ENCODE measurements at places on chromosomes 7 and 10.

DNA sequence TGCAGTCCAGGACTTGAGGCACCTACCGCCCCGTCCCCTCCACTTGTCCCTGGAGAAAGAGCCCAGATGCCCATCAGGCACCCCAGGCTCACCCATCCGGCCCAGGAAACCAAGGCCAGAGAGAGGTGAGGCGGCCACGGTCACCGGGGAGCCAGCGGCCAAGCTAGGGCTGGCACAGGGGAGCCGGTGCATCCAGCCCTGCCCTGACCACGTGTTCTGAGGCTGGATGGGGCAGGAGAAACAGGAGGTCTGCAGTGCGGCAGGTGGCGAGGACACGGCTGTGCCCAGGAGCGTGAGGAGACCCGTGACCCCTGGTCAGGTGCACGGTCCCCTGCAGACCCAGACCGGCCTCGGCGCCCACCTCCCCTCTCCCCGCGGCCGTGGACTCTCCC, 27.6 kb downstream of the UNCX start:
- DNase-seq = no peak

GRCh38 chr7:98722402-98722801, 105.3 kb downstream of the NPTX2 start:
- no peak for DNase-seq

- DNase-seq = peak; percentile 52
Measured at GRCh38 chr7:64098-64915, 128.1 kb upstream of the FAM20C start.

DNA sequence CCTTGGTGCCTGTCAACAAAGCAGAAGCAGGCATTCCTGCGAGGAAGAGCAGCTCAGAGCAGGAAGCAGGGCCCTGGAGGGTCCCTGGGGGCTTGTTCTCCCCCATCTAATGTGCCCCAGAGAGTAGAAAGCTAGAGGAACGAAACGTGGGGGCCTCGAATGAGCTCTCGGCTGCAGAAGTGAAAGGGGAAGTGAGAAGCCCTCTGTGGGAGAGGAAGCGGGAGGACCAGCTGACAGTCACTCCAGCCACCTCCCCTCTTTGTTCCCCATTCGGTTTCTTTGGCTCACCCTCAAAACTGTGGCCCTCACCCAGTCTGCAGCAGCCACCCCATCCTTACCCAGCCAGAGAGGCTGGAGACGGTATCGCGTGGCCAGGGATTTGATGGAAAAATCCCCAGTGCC, 25.0 kb downstream of the C10orf105 start:
- DNase-seq = peak; percentile 68

DNA sequence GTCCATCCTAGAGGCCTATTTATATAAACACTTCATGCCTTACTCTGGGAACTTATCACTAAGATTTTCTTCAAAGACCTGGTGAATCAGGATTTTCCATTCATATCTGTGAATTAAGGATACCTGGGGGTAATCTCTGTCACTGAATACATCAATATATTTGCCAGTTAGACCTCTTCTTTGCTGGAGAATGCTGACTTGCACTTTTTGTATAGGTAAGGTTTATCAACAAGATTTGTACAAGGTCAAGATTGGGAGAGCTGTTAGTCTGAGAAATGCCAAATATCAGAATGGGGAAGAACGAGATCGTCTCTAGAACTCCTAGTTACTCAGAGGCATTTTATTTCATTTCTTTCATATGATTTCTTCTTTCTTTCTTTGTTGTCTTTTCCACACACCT, 1060.0 kb downstream of the NRG3 start:
- DNase-seq = no peak

- DNase-seq = peak; percentile 31
Measured at GRCh38 chr7:139915268-139915863, 86.3 kb downstream of the TBXAS1 start.

GRCh38 chr7:128420773-128421172, 11.0 kb upstream of the IMPDH1 start:
- no peak for DNase-seq

- DNase-seq = no peak
Measured at GRCh38 chr7:30214651-30215137, 69.7 kb upstream of the ZNRF2 start.

DNA sequence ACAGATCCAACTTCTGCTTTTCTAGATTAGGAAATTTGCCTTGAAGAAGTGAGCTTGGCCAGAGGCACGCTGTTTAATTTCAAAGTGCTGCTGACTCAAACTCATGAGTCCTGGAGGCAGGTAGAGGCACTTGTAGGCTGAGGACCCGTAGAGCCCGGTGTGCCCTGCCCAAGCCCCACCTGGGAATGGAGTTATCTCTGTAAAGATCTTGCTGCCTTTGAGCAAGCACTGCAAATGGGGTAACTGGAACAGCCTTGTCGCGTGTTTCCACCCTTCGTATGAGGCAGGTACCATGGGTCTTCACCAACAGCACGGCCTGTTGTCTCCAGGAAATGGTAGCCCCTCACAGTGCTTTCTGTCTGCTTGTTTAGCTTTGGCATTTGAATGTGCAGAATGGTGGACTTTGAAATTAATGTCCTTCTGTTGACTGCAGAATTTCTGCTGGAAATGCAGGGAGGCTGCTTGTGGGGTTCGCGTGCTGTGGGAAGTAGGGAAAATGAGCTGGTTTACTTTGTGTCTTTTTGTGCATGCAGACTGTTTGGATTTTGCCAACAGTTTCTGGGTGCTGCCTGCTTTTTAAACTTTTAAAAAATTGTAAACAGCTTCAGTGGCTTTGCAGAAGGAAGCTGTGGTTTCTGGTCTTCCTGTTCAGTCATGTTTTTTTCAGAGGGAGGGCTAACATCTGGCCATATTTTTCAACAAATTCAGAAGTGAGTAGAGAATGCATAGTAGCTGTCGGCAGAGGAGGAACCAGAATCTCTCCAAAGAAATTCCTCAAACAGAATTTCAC, 27.2 kb downstream of the CCM2 start:
- no peak for DNase-seq

DNA sequence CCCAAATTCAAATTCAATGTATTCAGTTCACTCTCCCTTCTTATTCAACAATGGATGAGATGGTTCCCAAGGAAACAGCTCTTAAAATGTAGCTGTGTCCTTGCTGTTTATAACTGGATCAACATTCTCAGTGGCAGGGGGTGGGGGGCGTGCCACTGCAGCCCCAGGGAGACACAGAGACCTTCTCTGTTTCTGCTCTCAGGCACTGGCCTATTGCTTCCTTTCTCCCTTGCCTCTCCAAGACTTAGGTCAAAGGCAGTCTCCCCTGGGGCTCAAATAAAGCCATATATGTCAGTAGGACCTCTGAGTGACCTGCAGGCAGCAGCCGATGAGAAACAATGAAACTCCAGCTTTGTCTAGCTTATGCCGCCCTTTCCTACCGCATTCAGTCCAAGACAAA, 20.7 kb downstream of the VSTM4 start:
- DNase-seq = no peak

- DNase-seq = no peak
Measured at GRCh38 chr7:117652943-117653680, 173.3 kb downstream of the CFTR start.

- no peak for DNase-seq
Measured at GRCh38 chr10:36313142-36313541, 671.0 kb upstream of the FZD8 start.

GRCh38 chr7:135095450-135095849, 52.4 kb upstream of the TMEM140 start:
- no peak for DNase-seq

GRCh38 chr10:60910543-60910942, 33.4 kb downstream of the RHOBTB1 start:
- peak; percentile 68 for DNase-seq

DNA sequence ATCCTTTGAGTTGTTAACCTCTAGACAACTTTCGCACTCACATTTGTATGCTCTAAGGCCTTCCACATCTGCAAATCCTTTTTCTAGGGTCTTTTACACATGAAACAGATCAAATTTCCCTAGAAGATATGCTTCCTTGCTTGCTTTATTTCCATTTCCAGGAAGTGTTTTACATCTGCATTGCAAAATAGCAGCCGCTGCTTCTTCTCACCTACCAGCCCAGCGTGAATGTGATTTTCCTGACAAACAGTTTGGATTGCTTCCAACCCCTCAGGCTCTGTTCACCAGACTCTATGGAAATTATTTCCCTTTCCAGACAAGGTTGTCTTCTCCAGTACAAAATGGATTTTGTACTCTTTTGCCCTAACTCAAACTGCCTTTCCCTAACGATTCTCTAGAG, 50.9 kb upstream of the PAPSS2 start:
- DNase-seq = no peak

DNA sequence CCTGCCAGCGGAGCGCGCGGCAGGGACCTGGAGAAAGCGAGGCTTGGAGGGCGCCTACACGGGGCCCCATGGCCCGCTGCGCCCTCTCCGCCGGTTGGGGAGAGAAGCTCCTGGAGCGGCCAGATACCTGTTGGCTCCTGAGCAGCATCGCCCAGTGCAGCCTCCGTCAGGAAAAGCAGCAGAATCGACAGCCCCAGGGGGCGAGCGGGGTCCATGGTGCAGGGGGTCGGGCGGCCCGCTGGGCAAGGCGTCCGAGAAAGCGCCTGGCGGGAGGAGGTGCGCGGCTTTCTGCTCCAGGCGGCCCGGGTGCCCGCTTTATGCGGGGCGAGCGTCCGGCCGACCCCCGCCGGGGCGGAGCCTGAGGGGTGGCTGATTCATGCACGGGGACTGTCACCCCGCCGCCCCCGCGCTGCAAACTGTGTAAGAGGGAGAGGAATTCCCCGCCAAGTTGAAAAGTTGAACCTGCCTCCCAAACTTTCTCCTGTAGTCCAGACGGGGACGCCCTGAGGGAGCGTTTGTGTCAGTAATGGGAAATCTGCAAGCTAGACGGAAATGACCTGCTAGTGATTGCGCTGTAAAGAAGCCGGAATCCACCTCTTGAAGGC, at the start of gene TFPI2:
Gene TFPI2, minus strand, starts transcription at position 290 of the 605 bp plus-strand sequence. Its CDS starts 75 bp downstream, at position 215.
- DNase-seq = no peak

DNA sequence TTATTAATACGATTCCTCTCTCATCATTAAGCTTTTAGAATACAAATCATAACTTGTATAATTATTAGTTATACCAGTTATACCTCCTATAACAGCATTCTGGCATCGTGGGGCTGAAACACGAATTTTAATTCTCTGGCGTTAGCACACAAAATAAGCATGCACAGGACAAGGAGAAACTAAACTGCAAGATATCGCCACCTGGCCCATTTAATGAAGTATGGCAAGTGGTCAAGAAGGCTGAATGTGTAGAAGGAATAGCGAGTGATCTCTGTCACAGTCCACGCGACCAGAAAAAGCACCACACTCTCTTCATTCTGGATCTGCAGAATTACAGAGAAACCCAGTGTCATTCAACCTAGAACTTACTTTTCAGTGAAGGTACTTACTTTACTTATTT, 18.1 kb downstream of the HACD1 start:
- no peak for DNase-seq

DNA sequence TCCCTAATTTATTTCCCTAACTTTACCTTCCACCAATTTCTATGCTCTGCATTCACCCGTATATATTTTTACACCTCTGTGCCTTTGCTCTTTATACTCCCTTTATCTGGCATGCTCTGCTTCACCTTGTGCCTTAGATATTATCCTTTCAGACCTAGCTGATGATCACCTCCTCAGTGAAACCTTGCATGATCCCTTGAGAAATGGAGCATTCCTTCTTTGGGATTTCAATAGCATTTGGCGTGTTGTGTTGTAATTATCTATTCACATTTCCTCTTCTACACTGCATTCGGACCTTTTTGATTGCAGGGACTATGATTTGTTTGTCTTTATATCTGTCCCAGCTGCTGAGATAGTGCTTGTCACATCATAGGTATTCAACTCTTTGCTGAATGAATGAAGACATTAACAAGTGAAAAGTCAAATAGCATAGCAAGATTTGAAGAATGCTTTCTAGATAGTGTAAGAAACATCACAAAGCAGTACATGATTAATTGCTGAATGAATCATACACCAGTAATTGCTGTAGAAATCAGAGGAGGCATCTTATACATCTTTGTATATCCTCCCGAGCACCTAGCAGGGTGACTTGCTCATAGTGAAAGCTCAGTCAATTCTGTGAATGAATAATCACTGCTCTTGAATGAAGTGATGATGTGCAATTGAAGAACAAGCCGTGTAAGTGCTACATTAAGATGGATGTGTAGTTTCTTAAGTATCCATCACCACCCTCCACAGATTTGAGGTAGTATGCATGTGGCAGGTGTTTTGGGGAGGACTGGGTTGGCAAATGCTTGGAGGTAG, 2.0 kb upstream of the TM9SF3 start:
- DNase-seq = no peak

DNA sequence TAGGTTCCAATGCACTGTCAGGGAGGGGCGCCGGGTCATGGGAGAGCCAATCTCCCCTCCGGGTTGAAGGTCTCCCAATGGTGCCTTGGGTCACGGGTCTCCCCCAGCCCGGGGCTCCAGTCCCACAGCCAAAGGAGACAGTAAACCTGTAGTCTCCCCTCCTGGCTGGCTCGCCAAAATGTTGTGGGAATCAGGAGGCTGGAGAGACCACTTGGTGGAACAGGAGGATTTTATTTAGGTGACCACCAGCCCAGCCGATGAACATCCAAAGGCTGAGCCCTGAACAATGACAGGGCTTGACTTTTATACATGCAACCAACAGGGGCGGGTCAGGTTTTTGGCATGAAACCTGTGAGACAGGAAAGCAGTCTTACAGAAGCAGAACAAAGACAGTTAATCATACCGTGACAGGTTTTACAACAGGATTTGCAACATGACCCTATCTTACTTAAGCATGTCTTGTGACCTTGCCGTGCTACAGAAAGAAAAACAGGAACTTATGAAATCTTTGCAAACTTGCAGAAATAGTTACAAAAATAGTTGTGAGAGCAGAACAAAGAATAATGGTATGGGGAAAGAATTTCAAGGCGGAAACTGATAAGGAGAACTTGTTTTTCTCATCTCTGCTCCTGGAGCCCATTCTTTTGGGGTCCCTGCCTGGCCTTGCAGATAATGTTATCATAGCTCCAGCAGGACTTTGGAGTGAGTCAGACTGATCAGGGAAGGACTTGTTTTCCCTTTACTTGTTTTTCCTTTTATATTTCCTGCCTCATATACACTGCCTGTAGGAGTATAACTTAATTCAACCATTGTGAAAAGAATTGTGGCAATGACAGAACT, 7.1 kb downstream of the ERV3-1 start:
- peak; percentile 65 for DNase-seq

- no peak for DNase-seq
Measured at GRCh38 chr7:97145068-97145467, 27.6 kb downstream of the SDHAF3 start.

GRCh38 chr7:55026086-55026790, 7.4 kb downstream of the EGFR start:
- no peak for DNase-seq

GRCh38 chr7:149791-150636, 42.4 kb upstream of the FAM20C start:
- DNase-seq = peak; percentile 83

DNA sequence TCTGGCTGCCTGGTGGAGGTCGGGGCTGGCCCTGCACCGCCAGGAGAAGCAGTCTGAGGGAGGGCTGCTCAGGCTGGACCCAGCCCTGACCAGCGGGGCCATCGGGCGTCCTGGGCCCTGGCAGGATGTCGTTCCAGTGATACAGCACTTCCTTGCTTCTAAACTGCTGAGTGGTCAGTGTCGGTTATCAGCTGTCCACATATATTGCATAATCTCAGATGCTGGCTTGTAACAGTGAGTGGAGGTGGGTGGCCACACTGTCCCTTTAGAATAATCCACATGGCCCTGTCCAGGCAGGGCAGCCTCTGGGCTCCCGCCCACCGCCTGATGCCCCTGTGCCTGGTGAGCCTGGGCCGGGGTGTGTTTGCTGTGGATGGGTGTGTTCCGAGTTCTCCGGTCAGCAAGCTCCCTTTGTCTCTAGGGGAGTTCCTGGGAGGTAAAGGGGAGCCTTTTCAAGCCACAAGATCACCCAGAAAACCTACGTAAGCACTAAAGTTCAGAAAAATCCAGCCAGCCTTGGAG, 86.1 kb downstream of the LHPP start:
- no peak for DNase-seq

GRCh38 chr10:43965033-43965917, 316.6 kb upstream of the ZNF32 start:
- DNase-seq = no peak
